Activated CD4-positive, alpha-beta T cell treated with anti-CD3 and anti-CD28 coated beads, Interleukin-2, amount 50 U/mL, for 1 hour (primary cell): ENCODE measurements at places on chromosomes 2 and 18.
A peak's percentile ranks its signal among the peaks of the same experiment; 100 is the strongest.

DNA sequence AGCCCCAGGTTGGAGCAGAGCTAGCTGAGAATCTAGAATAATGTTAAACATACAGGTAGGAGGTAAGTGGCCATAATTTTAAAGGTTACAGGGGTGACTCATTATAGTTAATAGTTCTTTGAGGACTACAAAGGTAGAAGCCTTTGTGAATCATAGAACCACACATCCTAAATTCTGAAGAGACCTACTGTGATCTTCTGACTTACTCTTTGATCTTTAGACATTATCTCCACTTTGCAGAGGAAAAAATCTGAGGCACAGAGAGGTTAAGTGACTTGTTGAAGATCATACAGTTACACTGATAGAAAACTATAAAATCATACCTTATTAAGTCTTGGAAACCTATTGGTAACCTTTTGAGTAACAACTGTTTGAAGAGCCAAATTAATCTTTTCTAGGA, 1051.3 kb upstream of the NRXN1 start:
- DNase-seq, result no peak

- no peak for DNase-seq
Observed at GRCh38 chr2:158717366-158718195, 77.5 kb upstream of the DAPL1 start.

DNA sequence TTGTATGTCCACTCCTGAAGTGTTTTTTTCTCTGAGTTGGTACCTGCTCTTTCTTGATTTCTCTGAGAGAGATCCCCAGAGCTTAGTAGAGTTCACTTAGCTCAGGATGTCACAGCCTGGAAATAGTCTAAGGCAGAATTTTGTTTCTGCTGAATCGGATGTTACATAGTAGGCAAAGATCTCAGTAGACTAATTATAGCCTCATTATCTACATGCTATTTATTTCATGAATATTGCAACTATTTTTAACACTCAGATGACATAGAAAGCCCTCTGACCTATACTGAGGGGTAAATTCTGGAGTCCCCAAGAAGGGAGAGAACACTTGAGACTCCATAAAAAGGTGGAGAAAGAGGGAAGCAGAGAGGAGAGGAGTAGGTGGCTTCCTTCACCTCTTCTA, 160.2 kb downstream of the FHOD3 start:
- no peak for DNase-seq

DNA sequence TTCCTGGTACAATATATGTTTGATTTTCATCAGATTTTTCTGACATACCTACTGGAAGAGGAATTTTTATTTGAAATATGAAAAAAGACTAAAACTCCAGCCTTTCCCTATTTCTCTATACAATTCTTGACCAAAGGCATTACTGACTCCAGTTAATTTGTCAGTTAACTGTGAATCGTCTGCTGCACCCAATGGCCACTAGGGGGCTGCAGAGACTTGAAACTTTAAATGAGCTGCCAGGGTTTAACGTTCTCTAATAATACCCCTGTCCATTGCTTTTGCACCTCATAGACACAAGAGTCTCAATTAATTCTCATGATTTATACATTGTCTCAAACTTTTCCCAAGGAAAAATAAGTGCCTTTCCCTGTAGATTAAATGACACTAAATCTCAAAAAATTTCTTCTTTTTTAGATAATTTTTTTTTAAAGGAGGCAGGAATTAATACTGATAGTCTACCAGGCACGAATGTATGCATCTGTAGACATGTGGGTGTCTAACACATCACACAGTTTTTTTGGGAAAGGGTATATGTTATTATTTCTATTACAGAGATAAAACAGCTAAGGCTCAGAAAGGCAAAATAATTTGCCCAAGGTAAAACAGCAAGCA, 1.8 kb upstream of the ALK start:
- peak; percentile 31 for DNase-seq

GRCh38 chr2:3294069-3294468, 83.5 kb downstream of the EIPR1 start:
- DNase-seq, result no peak

- no peak for DNase-seq
Observed at GRCh38 chr2:68951899-68952298, 794 bp downstream of the GKN2 start.

DNA sequence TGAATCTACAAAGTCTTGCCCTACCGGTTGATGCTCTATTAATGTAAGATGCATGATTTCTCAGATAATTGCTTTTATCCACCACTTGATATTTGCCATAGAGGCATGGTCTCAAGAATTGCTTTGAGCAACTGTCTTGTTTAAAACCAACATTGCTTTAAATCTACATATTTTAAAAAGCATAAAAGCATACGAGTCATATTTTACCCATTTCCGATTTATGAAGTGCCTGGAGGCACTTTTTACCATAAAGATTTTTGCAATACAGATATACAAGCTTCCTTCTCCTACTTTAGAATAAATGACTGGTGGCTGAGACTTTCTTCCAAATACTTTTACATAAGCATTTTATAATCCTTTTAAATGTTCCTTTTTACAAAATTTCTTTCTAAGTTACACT, 517.6 kb downstream of the TXNL1 start:
- DNase-seq, result no peak

DNA sequence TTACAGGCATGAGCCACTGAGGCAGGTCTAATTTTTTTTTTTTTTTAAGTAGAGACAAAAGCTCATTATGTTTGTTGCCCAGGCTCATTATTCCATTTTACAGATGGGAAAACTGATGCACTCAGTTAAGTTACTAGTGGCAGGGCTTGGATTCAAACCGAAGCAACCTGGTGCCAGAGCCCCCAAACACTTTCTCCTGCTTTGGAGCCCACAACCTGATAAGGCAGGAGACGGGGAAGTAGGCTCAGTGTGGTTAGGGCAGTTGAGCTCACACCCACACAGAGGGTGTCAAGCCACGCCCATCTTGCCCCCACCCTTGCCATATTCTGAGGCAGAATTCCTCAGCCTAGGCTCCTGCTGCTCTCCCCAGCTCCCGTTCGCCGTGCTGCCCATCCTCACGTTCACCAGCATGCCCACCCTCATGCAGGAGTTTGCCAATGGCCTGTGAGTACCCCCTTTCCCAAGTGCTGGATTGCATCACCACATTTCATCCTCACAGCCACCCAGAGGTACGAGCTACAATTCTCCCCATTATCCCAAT, 5.8 kb upstream of the CTDSP1 start:
- DNase-seq, result no peak

- DNase-seq, result peak; percentile 33
Observed at GRCh38 chr2:172288603-172289002, 138.8 kb upstream of the ITGA6 start.

GRCh38 chr2:238164906-238165287, 6.1 kb downstream of the ERFE start:
- no peak for DNase-seq

- DNase-seq, result no peak
Observed at GRCh38 chr18:74914052-74914591, 294.8 kb downstream of the PTGR3 start.

- no peak for DNase-seq
Observed at GRCh38 chr2:169964740-169965139, 137.5 kb downstream of the UBR3 start.

DNA sequence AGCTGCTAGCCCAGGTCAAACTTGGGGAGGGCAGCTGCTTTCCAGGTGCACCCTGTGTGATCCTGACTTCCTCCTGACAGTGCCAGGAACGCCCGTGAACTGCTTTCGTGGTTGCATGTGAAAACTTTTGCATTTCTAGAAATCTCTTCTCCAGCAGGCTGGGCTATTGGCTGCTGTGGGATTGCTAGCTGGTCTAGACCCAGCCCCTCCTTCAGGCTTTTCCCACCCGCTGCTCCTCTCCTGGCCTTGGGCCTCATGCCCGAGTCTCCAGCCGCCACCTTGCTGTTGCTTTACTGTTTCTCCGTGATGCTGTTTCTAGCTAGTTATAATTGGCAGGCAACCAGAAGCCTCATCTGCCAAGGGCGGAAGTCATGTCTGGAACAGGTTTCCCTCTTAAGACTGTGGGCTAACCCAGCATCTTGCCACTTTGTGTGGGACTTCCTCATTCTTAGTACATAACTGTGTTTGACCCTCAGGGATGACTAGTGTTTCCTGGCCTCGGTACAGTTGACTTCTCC, 27.0 kb upstream of the MGAT4A start:
- DNase-seq, result peak; percentile 61

DNA sequence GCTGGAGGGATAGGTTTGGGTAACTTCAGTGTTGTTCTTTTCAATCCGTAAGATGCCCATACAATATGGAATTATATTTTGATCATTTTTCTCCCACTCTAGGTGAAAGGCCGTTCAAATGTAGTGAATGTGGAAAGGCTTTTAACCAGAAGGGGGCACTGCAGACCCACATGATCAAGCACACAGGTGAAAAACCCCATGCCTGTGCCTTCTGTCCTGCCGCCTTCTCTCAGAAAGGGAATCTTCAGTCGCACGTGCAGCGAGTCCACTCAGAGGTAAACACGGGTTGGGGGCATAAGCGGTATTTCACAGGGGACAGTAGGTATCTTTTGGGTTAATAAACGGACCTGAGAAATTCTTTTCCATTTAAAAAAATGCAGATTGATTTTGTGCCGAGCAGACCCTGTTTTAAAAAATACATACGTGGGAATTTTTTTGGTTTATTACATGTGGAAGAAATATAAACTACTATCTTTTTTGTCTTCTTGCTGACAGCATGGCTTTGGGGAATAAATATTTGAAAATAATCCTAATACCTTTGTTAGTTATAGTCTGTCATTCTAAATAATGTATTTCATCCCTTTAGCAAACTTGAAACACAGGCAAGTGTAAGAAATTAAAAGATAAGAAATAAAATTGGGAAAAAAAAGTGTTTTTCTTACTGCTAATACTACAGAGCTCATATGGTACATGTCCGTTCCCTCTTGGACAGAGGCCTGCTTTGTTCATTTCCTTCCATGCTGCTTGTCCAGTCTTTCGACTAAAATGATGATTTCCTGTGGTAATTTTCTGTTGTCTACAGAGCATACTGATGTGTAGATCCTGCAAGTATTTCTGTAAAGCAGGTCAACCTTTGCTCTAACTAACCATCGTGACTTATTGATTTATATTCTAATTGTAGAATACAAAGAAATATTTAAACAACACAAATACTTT, 53.3 kb downstream of the ZNF236 start:
- peak; percentile 35 for DNase-seq

- DNase-seq, result no peak
Observed at GRCh38 chr18:70036771-70037347, 89.2 kb upstream of the CD226 start.

DNA sequence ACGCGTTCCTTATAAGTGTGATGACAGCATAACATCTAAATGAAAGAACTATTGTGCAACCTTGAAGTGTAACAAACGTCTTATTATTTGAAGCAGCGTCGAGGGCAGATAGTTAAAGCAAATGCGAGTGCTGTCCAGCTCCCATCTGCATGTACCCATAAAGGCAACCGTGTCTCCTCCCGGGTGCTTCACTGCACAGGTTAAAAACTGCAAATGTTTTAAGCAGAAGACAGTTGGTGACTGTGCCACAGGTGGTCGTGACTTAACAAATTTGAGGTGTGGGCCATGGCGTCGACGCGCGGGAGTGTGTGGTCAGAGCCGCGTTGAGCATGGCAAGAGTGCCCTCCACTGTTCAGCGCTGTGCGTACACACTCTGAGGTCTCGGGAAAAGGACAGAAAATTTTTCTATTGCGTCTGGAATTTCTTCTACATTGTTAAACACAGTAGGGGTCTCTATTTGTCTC, 6.4 kb downstream of the SALL3 start:
- no peak for DNase-seq

- no peak for DNase-seq
Observed at GRCh38 chr18:44325903-44326635, 354.6 kb upstream of the SETBP1 start.

- DNase-seq, result no peak
Observed at GRCh38 chr2:169330555-169331198, 31.7 kb downstream of the LRP2 start.

DNA sequence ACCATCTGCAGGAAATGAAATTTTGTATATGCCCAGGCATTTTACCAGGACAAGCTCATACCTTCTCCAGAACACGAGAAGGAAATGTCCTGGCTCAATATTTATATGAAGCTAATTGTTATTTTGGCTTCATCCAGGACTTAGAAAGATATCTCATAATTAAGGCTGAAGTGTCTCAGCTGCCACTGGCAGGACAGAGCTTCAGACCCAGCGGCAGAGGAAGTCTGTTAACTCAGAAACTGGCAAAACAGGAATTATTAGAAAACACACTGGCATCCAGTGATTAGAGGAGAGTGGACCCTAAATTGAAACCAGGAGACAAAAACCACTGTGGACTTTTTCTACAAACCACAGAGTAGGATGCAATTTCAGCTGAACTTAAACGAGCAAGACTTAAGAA, 329.7 kb downstream of the CYRIA start:
- no peak for DNase-seq

DNA sequence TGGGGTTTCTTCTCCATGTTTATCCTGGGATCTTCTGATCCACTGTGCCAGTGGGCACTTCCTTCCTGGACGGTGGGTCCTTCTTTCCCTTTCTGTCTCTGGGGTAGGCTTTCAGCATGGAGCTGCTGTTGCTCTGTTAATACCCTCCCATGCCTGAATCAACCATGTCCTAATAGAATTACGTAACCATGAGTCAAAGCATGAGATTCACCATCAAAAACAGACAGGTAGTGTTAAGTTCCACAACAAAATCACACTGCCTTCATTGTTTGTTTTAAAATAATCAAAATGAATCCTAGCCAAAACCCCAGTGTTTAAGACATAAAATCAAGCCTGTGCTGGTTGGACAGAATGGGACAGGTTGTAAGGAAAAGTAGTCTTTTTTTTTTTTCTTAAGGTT, 37.5 kb downstream of the GNAL start:
- DNase-seq, result no peak

DNA sequence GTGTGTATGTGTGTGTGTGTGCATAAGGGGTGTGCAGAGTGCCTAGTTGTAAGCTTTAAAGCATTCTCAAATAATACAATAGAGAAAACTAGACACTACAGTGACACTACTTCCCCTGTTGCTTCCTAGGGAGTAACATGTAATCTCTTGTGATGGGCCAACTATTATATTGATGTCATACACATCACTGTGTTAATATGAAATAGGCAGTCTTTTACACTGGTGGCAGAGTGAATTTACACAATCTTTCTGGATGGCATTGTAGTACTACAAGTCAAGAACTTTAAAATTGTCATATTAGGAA, 488.0 kb upstream of the ZEB2 start:
- no peak for DNase-seq

GRCh38 chr18:49677762-49678413, 116.0 kb downstream of the LIPG start:
- no peak for DNase-seq

DNA sequence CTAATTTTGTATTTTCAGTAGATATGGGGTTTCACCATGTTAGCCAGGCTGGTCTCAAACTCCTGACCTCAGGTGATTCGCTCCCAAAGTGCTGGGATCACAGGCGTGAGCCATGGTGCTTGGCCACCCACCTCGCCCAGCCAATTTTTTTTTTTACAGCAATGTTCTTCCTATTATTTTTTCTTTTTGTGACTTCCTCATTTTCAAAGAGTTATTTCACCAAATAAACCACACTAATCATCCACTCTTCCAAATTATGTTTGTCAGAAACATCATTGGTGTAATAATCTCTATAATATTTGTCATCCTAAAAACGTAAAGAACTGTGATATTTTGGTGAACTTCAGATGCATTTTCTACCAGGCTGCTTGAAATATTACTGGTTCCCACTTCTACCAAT, 16.3 kb upstream of the PDCL3 start:
- no peak for DNase-seq
